BE2C (cell line): ENCODE measurements at places on chromosomes 2 and 18.

DNA sequence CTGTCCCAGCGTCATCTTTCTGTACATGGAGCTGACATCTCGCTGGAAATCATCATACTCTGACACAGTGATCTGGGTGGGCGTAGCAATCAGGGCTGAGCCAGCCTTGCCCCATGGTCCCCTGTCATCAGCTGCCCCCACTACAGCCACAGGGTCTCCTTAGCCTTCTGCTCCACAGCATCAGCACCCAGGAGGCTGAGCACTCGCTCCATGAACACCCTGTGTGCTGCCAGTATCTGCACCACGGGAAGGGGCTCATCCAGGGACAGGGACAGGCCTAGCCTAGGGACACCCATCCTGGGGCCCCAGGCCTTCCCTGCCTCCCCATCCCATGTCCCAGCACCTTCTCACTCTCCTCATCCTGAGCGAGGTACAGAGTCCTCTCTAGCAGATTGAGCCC, 11.4 kb downstream of the ALPG start:
- no peak for DNase-seq

DNA sequence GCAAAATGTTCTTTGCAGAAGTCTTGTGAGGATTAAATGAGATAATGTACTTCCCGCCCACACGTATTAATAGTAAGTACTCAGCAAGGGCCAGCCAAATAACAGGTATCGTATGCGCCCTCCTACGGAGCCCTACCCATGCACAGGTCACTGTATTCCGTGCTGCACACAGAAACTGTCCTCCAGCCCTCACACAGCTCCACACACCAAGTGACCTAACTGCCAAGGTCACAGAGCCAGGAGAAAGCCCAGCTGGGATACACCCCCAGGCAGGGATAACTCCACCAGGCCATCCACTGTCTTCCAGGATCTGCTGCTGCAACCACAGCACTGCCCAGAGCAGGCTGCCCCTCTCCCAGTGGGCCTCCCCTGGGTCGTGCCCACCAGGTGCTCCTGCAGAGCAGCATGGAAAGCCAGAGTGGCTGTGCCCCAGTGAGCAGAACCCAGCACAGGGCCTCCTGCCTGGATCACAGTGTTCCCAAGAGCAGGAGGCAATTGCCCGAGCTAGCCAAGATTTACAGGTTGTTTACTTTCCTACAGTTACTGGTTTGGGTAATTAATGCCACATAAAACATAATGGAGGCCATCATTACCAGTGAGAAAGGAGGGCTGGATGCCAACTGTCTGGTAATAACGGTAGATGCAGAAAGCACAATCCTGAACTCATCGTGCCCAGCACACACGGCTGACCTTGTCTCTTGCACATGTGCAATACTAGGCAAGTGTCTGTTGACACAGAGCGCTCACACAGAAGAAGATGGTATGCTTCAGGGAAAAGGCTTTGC, 24.4 kb downstream of the TFCP2L1 start:
- DNase-seq: no peak

GRCh38 chr2:207238831-207239701, 73.3 kb upstream of the KLF7 start:
- no peak for DNase-seq

GRCh38 chr2:117485588-117485987, 328.9 kb upstream of the DDX18 start:
- no peak for DNase-seq

GRCh38 chr2:144513388-144514101, 6.4 kb downstream of the ZEB2 start:
- DNase-seq: no peak

DNA sequence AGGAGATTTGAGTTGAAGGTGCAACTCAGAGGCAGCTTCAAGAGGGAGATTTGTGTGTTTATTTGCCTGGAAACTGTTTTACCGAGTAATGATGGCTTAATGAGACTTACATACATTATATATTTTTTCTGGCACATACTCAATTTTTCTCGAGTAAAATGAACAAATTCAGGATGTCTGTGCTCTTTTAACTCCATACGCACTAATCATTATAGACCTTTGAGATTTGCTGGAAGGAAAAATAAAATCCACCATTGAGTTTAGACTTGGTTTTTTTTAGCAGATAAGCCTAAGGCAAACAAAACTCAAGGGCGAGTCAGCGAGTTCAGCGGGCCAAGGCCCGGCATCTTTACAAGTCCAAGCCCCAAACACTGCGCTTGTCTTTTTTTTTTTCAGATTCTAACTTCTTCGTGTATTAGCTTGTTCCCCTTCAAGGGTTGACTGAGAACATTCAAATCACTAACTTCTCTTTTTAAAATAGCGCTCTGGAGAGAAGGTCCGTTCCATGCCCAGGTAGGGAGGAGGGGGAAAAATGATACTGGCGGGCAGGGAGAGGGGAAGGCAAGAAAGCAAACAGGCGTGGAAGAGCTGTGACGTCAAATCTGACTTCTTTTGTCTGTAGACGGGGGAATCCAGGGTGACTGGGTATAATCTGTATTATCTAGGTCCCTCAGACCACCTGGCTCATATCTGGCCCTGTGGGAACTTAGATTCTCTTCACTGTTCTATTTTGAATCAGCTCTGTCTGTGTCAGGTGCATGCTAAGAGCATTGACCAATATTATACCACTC, 72.7 kb upstream of the MAP3K20 start:
- DNase-seq: no peak

GRCh38 chr2:84493514-84493913, 22.8 kb upstream of the DNAH6 start:
- no peak for DNase-seq

DNA sequence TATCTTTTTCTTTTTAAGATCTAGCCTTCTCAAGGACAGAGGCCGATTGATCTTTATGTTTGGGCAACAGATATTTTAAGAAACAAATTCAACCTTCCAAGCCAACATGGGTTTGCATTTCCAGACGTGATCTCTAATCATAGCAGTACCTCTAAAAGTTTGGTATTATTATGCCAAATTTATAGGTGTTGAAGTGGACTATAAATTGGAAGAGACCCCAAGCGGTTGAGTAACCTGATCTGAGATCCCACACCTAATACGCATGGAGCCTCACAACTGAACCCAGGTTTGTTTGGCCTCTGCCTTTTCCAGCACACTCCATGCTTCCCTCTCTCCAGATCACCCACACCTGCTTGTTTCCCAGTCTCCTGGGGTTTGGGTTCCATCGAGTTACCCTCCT, 116.5 kb downstream of the DDX1 start:
- DNase-seq: no peak

DNA sequence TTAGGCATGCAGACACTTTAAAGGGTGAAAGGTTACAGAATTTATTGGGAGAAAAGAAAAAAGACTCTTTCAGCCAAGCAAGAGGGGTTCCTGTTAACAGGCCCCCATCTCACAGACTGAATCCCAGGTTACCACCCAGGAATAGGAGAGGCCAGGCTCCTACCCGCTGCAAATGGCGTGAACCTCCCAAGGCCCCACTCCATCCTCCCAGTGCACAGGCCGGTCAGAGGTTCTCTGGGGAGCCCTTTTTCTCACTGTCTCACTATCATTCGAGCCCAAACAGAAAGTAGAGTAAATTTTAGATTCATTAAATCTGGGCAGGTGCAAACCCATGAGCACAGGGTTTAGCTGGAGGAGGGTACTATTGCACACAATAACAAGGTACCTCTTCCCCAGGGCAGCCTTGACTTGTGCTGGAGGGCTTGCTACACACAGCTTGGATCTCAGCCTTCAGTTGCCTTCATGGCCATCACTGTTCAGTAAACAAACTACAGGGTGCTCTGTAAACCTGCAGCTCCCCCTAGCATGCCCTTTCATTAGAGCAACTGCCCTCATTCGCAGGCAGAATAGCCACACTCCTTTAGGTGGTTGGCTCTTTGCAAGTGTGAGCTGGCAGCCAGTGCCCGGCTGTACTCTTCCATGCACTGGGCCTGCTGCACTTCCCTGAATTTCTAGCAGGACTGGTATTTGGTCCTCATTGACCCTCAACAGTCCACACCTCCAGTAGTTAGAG, 7.3 kb upstream of the PLEK start:
- peak; percentile 24 for DNase-seq

GRCh38 chr2:99775585-99775984, 285.8 kb upstream of the REV1 start:
- no peak for DNase-seq

GRCh38 chr2:161028581-161028980, 131.6 kb upstream of the TANK start:
- no peak for DNase-seq

DNA sequence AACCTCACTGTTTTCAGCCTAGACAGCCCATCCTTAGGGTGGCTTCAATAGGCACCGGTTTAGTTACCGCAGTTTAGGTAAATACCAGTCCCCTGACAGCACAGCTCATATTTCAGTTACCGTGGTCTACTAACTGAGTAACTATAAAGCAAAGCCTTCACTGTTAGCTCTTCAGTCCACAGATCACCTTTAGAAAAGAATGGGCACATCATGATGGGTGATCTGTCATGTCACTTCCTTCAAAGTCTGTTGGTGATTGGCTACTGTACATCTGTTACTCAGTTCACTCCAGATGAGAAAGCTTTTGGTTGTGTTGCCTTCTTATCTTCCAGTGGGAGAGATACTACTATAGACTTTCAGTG, 21.0 kb downstream of the SLC20A1 start:
- DNase-seq: no peak

GRCh38 chr2:187554704-187555082, 458 bp upstream of the TFPI start:
- DNase-seq: no peak

DNA sequence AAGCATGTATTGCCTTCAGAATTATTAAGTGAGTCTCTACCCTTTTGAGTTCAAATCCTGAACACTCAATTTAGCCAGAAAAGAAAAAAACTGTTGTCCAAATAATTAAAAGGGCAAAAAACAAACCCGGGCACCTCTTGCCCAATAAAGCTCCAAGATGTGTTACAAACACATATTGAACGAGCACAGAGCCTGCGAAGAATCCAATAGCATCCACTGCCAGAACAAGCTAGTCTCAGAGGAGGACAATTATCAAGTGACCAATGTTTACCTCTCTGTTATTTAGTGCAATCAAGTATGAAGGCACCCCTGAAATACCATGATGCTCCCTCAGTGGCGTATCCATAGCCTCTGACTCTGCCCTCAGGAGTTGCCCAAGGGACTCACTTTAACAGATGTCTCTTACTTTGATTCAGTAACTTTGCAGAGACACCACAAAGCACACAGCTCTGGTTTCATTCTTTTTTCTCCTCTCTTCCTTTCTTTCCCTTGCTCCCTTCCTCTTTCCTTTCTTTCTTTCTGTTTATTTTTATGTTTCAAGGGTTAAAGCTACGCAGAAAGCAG, 93.5 kb upstream of the SPATS2L start:
- DNase-seq: no peak

DNA sequence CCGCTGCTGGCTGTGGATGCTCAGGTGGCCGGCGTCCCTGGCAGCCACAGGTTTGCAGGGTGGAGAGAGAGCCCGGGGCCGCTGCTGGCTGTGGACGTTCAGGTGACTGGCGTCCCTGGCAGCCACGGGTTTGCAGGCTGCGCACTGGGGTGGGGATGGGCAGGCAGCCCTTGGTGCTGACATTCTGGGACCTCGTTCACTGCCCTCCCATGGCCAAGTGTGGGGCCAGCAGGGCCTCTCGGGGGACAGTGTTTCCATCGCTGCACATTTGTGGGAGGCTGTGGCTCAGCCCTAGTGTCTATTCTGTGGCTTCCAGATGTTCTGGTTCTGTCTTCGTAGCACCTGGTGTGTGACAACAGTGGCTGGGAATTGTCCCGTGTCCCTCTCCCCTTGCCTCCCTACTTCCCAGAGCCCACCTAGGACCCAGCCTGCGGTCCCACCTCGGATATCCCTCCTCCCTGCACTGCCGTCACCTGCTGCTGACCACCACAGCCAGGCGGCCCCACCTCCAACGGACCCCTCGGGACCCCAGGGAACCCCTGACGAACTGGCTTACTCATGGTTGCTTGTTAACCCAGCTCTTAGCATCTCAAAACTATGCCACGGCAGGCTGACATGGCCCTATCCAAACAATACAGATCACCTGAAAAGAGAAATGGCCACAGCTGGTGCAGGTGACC, 915 bp downstream of the CROCC2 start:
- no peak for DNase-seq

DNA sequence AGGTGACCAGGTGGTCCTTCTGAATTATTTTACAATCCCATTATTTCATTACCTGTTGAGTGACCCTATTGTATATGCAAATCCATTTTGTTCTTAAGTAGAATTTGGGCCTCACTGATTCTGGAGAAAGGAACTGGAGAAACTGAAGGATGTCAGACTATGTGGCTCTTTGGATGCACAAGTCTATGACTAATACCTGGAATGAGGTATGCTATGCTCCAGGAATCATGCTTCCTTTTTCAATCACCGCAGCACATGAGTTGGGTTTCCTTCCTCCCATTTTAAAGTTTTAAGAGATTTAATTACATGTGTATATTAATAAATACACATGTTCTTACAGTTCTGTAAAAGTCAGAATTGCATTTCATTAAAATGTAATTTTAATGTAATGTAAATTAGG, 253.9 kb upstream of the VWC2L start:
- no peak for DNase-seq

DNA sequence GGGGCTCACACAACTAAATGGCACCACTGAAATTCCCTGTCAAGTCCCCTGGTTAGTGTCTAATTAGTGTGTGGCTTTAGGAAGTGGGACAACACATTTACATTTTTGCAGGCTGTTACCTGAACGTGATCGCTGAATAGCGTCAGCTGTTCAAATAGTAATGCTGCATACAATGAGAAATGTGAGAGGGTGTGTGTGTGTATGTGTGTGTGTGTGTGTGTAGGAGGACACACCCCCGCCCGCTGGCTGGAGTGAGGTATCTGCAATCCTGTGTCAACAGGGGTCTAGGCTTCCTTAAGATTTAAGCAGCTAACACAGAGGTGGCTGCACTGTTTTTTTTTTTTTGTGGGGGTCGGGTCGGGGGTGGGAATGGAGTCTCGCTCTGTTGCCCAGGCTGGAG, 4.8 kb upstream of the LYPD6B start:
- DNase-seq: no peak

DNA sequence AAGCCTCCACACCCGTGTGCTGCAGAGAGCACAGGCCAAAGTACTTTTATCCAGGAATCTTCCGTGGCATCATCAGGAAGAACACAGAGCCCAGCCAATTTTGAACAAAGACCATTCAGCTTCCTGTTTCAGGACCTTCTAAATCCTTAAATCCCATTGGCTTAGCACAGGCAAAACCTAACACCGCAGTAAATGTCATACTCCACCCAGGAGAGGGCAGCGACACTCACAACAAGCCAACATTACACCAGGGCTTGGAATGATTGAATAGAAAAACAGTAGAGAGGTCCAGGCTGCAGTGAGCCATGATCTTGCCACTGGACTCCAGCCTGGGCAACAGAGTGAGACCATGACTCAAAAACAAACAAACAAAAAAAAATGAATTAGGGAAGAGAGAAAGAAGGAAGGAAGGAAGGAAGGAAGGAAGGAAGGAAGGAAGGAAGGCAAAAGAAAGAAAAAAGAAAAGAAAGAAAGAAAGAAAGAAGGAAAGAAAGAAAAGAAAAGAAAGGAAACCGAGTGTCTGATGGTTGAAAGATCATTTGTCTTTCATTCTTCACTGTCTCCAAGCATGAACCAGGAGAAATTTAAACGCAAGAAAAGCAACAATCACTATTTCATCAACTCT, 144.6 kb upstream of the SATB2 start:
- peak; percentile 22 for DNase-seq
